ENCODE measurements at places on chromosomes 12 and 14.

GRCh38 chr12:52903285-52903854 lies 1.5 kb downstream of the KRT8 start:
- peak; percentile 14 for DNase-seq

- DNase-seq = no peak
Observed at GRCh38 chr14:56585461-56586084, 6.0 kb downstream of the TMEM260 start.

- DNase-seq = no peak
Observed at GRCh38 chr12:8609061-8609570, 3.5 kb downstream of the AICDA start.

DNA sequence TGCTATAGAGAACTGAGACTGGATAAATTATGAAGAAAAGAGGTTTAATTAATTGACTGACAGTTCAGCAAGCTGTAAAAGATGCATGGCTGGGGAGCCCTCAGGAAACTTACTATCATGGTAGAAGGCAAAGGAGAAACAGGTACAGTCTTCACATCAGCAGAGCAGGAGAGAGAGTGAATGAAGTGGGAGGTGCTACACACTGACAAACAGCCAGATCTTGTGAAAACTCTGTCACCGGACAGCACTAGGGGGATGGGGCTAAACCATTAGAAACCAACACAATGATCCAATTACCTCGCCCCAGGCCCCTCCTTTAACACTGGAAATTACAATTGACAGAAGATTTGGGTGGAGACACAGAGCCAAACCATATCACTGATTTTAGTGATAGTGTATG lies 682.4 kb downstream of the SLC16A7 start:
- DNase-seq = no peak

GRCh38 chr14:79165471-79166090 lies 995.4 kb downstream of the NRXN3 start:
- DNase-seq = no peak

- no peak for DNase-seq
Observed at GRCh38 chr12:27824126-27824842, 44.2 kb upstream of the MANSC4 start.

GRCh38 chr12:83057436-83057835 lies 370.7 kb downstream of the TMTC2 start:
- no peak for DNase-seq

DNA sequence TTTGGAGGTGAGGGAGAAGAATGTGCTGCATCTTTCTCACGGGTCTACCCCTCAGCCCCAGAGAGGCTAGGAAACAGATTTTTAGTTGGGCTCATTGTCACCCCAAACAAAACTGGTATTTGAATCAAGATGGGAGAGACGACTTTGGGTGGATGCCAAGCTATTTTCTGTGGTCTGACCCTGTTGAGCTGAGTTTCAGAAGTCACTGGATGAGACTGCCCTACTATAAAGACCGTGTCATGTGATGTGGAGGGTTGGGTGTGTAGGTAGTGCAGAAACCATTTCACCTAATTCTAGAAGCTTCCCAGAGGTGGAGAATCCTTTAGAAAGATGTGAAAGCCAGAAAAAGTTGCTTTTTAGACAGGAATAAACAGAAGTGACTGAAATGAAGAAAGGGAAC lies 60.2 kb downstream of the IFT43 start:
- no peak for DNase-seq

DNA sequence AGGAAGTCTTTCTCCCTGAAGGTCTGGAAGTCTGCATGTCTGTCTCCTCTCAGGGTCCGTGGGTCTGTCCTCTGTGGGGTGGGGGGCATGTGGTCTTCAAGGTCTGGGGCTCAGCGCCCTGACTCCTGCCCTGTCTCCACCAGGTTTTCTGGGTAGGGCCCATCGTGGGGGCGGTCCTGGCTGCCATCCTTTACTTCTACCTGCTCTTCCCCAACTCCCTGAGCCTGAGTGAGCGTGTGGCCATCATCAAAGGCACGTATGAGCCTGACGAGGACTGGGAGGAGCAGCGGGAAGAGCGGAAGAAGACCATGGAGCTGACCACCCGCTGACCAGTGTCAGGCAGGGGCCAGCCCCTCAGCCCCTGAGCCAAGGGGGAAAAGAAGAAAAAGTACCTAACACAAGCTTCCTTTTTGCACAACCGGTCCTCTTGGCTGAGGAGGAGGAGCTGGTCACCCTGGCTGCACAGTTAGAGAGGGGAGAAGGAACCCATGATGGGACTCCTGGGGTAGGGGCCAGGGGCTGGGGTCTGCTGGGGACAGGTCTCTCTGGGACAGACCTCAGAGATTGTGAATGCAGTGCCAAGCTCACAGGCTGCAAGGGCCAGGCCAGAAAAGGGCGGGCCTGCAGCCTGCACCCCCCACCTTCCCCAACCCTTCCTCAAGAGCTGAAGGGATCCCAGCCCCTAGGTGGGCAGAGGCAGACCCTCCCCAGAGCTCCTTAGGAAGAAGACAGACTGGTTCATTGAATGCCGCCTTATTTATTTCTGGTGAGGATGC lies 3.4 kb downstream of the AQP5 start:
- no peak for DNase-seq

GRCh38 chr12:3418609-3419390 lies 72.2 kb upstream of the PRMT8 start:
- DNase-seq = no peak

Measured in activated CD4-positive, CD25-positive, alpha-beta regulatory T cell treated with anti-CD3 and anti-CD28 coated beads, Interleukin-2, amount 50 U/mL, for 16 hours (primary cell).